NCI-H1436 (cell line): ENCODE measurements at places on chromosomes 4 and X.

GRCh38 chr4:158444621-158445020, 77.1 kb upstream of the RXFP1 start:
- DNase-seq = no peak

DNA sequence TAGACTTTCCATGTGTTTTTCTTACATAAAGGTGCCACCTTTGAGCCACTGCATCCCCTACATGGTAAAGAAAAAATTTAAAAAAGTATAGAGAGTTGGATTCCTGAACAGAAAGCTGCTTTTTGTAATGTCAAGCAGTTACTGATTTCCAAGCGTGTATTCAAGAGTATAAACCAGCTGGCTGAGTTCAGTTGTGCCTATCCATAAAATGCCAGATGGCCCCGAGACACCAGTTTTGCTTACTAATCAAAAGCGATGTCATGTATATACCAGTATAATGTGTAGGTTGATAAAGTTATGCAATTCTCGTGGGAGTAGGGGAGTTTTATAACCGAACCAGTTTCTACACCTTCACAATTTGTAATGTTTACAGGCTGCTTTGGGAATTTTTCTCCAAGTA, 26.2 kb upstream of the PNPLA4 start:
- DNase-seq = no peak

- DNase-seq = no peak
Measured at GRCh38 chr4:19024047-19024446, 1002.5 kb upstream of the LCORL start.

DNA sequence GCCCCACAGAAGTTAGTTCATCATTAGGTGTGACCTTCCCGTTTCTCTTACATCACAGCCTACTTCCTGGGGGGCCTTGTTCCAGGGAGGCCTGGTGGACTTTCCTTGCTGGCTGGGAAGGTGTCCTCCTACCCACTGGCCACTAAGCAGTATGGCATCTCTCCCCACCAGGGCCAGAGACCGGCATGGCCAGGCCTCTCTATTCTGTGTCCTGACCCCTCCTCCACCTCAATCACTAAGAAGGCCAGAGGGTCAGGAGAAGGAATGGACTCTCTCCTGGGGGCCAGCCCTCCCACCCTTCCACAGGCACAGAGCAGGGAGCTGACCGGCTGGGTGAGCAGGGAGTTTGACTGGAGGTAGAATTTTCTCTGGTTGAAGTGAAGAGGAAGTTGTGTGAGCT, 81.9 kb downstream of the PJA1 start:
- DNase-seq = no peak

GRCh38 chr4:87005690-87006425, 71.0 kb downstream of the AFF1 start:
- DNase-seq = no peak

GRCh38 chrX:114964374-114964773, 53.0 kb downstream of the IL13RA2 start:
- DNase-seq = no peak
